SK-N-DZ (cell line): ENCODE measurements at places on chromosomes 1 and 21.

GRCh38 chr1:2277741-2278488 lies 49.8 kb downstream of the SKI start:
- DNase-seq, result no peak

- DNase-seq, result no peak
Observed at GRCh38 chr1:173249349-173249748, 42.2 kb upstream of the TNFSF4 start.

- no peak for DNase-seq
Observed at GRCh38 chr1:218461351-218461750, 116.2 kb downstream of the TGFB2 start.

- DNase-seq, result no peak
Observed at GRCh38 chr1:181131255-181131941, 42.9 kb downstream of the IER5 start.
